Fibroblast of mammary gland (primary cell): ENCODE measurements at places on chromosomes 11 and 22.

DNA sequence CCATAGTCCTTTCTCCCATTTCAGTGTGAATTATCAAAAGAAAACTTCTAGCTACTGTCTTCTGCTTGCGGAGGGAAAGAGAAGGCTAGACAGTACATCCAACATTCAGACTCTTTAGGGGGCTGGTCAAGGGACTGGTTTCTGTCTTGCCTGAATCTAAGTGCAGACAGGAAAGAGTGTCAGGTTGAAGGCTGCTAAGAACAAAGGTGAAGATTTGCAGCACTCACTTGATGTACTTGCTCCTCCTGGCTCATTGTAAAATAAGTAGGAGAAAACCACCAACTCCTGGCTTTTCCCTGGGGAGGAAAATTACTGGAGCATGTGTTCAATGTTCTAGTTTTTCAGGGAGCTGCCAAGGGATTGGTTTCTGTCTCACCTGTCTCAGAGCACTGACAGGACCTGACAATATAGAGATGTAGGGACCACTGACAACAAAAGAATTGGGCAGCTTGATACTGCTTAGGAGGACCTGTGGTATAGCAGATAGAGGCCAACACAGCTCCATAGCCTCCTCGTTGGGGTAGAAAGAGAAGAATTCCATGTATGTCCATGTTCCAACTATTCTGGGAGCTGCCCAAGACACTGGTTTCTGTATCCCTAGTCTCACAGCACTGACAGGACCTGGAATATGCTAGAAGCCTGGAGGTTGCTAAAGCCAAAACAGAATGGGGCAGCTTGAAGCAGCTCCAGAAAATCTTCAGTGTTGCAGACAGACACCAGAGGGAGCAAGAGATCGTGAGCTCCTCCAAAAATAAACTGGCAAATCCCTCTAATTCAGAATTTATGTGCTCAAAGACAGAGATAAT is 39.7 kb upstream of the MMP12 start:
- DNase-seq = peak; percentile 61

DNA sequence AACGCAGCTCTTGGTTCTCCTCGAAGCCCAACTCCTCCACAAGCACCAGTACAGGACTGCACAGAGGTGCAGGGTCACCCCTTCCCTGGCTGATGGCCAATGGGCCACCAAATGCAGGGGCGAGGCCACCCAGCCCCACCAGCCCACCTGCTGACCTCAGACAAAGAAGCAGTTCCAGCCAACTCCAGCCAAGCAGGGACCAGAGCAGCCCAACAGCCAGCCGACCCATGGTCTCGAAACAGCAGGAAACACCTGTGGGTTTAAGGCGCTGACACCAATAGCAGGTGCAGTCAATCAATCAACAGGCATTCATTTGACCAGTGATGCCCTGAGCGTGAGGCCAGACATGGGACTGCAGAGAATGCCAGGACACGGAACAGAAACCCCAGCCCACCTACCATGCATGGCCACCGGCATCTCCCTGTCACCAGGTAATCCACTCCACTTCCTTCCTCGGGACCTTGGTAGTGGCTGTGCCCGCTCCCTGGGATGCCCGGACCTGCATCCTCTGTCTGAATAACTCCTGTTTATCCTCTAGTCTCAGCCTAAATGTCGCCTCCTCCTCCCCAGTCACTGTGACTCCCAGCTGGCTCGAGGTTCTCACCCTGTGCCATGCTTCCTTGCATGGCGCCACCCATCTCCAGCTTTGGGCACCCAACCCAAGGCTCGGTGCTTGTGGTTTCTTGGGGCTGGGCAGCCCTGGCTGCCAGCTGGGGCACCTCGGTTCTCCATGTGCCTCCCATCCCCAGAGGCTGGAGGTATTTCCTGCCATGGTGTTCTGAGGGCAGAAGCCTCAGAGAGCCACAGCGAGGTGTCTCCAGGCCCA is 1475.4 kb downstream of the BRD1 start:
- DNase-seq = no peak

DNA sequence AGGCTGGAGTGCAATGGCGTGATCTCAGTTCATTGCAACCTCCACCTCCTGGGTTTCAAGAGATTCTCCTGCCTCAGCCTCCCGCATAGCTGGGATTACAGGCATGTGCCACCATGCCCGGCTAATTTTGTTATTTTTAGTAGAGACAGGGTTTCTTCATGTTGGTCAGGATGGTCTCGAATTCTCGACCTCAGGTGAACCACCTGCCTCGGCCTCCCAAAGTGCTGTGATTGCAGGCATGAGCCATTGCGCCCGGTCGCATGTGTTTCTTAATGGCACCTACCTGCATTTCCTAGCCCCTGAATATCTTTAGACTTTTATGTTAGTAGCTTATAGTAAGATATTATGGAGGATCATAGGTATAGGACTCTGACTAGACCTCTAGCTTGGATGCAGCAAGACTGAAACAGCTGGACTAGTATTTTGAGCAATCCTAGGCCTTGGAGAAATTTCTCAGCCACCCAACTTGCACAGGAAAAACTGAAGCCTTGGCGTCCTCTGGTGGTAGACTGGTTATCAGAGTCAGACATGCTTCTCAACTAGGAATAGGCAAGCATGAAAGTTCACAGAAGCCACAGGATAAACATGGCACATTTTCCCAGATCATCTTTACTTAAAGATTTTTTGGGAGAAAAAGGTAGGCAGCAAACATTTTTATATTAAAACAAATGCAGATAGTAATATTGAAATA is 22.7 kb upstream of the C1QTNF4 start:
- DNase-seq = peak; percentile 85

GRCh38 chr22:37484480-37485394 is 1.4 kb downstream of the MFNG start:
- DNase-seq = no peak

- DNase-seq = no peak
Observed at GRCh38 chr11:79400206-79400605, 40.6 kb downstream of the TENM4 start.

- DNase-seq = peak; percentile 34
Observed at GRCh38 chr11:120332822-120333716, 3.1 kb upstream of the ARHGEF12 start.
